ENCODE measurements at places on chromosomes 12 and 14.

DNA sequence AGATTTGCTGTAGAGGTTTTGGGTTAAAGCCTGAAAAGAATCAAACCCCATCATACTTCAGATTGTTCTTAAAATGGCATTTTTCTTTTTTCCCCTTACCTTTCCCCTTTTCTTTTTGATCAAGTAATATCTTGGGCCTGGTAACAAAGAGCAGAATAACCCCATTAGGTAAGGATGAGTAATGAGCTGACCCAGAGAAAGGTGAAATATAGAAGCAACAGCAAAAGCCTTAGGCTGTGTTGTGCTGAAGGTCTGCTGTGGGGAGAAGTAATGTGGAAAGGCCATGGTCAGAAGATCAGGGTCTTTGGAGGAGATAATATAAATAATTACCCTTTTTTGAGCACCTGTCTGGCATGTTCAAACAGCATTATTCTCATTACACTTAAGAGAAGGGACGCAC lies 42.3 kb downstream of the MIA2 start:
- no peak for DNase-seq

- peak; percentile 10 for DNase-seq
These were observed 160.8 kb upstream of the GZMB start for GRCh38 chr14:24794644-24795305.

- DNase-seq: peak; percentile 18
These were observed 27.6 kb downstream of the PMCH start for GRCh38 chr12:102169922-102170621.

DNA sequence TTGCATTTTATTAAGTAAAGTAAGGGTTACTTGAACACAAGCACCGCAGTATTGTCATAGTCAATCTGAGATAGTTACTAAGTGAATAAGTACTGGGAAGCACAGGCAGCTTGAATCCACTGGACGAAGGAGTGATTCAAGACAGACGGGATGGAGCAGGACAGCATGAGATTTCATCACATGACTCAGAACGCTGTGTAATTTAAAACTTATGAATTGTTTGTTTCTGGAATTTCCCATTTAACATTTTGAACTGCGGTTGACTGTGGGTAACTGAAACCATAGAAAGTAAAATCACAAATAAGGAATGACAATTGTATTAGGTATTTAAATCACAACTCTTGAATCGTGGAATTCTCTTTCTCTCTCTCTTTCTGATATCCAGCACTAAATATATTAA lies 1630.4 kb upstream of the SEL1L start:
- no peak for DNase-seq

DNA sequence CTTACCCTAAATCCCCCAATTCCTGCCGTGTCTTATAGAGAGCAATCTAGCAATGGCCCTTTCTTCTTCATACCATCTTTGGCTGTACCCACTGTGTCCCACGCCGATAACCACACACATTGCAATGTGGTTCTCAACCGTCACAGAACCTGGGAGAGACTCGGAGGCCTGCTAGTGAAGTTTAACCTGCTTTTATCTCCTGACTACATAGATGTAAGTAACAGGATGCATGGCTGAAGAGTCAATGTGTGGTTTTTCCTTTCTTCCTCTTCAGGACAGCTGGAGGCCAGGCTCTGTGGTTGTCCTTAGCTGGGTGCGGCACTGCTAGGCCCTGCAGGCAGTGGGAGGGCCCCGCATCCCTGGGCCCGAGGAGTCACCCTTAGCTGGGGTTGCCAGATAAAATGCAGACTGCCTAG lies 51.3 kb downstream of the ZNF664 start:
- DNase-seq: no peak

GRCh38 chr14:59090572-59090971 lies 97.9 kb upstream of the DAAM1 start:
- DNase-seq: no peak

- no peak for DNase-seq
These were observed 38.4 kb upstream of the CPM start for GRCh38 chr12:68971404-68971803.

- peak; percentile 7 for DNase-seq
These were observed 2.3 kb downstream of the PAPLN start for GRCh38 chr14:73239393-73240241.

GRCh38 chr12:106598003-106598402 lies 15.2 kb downstream of the RFX4 start:
- DNase-seq: no peak

- no peak for DNase-seq
These were observed 21.0 kb downstream of the TMEM116 start for GRCh38 chr12:111991946-111992345.

- DNase-seq: no peak
These were observed 80.2 kb downstream of the TMCC3 start for GRCh38 chr12:94570161-94570560.

GRCh38 chr14:69779088-69779487 lies 12.1 kb downstream of the SRSF5 start:
- no peak for DNase-seq

Measured in cerebellar cortex (tissue), 1 donor.